ENCODE measurements at places on chromosomes 12 and 14.

GRCh38 chr14:85604714-85605113 lies 74.8 kb downstream of the FLRT2 start:
- no peak for DNase-seq

GRCh38 chr12:20272801-20273200 lies 95.5 kb upstream of the PDE3A start:
- DNase-seq = no peak

- DNase-seq = no peak
These were observed 11.5 kb downstream of the UBE2N start for GRCh38 chr12:93430280-93430679.

DNA sequence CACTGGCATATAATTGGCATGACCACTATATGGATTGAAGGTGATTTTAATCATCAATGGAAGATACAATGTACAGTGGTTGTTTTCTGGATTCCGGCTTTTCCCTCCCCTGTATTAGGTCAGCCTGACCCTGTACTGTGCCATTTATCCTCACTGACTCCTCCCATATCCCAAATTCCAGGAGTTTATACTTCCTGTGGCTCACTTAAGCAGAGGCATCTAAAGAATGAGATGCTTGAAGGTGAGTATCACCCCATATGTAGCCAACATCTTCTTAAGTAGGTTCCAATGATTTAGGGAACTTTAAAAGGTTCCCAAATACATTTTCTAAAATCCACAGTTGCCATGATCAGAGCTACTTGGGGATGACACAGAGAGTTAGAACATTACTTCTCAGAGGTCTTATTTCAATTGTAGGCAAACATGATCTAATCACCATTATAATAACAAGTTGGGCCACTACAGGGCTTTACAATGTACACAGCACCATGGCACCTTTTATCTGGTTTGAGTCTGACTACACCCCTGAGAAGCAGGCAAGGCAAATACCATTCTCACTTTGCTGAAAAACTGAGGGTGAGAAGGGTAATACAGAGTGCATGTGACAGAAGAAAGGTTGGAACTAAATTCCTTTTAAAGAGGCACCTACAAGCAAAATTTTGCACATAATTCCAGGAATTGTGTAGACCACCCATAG lies 212.3 kb upstream of the GARIN6 start:
- no peak for DNase-seq

- DNase-seq = no peak
These were observed 57.8 kb downstream of the RIMBP2 start for GRCh38 chr12:130658145-130658911.

GRCh38 chr12:121874071-121874470 lies 14.5 kb upstream of the PSMD9 start:
- DNase-seq = no peak

DNA sequence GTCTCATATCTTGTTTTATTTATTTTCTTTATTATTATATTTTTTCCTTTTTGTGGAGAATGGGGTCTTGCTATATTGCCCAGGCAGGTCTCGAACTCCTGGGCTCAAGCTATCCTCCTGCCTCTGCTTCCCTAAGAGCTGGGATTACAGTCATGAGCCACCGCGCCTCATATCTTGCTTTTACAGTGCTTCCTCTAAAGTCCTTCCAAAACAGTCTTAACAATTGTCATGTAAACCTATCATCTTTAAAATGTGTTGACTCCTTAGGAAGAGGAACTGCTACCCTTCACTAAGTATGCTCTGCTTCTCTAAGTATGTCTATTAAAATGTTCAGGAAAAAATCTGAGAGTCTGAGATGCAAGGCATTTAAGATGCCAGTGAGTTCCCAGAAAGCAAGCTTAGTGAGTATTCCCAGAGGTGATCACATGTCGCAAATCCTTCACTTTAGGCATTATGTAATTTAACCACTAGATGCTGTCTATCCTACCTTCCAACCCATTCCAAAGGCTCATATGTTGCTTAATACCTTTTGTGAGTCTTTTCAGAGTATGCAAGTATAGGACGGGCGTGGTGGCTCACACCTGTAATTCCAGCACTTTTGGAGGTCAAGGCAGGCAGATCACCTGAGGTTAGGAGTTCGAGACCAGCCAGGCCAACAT lies 19.7 kb upstream of the FOXJ2 start:
- DNase-seq = no peak

DNA sequence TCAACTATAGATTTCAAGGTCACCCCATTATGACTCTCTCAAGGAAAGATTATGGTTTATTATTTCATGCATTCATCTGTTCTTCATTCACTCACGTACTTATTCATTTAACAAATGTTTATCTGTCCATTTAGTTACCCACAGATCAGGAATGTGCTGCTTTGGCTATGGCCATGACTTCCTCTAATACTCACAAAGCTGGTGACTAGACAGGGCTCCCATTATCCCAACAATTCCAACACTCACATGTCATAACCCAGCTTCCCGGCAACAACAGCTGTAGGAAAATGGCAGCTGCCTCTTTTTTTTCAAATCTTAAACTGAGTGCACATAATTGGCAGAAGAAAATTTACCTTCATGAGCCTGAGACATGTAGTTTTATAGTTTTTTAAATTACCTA lies 190.8 kb upstream of the CCDC196 start:
- DNase-seq = no peak

GRCh38 chr14:54348001-54348611 lies 48.7 kb upstream of the CDKN3 start:
- peak; percentile 37 for DNase-seq

DNA sequence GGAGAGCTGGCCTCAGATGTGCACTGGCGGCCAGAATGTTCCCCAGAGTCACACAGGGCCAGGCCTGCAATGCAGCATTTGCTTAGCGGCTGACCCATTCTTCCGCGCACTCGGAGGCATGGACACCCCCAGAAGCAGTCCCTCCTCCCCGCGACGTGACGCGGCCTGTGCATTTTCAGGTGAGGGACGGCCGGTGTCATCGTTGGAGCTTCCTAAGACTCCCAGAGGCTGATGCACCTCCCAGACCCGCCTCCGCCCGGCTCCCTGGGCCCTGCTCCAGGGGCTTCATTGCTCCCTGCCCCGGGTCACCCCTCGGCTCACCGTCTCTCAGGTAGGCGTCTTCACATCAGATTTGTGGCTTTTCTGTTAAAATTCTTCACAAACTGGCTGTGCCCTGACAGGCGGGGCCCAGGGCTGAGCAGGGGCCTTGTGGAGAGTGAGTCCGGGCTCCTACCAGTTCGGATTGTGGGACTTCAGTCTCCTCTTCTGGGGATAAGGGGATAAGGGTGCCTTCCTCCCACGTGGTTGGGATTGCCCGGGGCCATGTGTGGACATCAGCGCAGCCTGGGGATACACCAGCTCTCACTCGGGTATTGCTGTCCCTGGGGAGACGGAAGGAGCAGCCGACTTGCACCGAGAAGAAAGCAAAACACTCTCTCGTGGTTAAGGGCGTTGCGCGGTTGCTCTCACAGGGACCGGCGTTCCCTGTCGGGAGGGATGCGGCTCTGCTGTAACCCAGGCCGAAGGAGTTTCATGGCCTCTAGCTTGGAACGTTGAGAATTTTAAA lies 249.1 kb downstream of the ADGRD1 start:
- no peak for DNase-seq

DNA sequence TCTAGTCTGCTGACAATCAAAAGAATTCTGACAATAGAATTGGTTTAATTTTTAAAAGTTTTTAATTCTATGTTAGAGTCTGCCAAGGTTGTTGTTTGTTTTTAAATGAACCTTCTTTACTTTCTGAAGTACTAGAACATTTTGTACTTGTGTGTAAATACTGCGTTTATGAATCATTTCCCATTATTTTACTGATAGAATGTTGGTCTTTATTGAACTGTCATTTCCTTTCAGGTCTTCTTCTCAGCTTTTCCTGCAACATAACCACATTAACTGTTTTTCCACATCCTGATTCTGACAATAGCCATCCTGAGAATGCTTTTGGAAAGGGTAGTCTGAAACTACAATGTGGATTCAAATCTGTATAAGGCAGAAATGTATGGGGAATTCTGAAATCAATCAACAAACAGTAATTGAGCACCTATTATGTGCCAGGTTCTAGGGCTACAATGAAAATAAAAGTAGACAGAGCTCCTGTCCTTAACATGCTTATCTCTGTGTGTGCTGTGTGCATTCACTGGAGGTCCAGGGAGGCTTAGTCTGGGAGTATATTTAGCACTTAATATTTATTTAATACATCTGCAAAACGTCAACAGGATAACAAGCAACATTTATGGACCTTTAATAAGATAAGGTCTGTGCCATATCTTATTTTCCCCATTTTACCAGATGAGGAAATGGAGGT lies 73.1 kb upstream of the SLC38A2 start:
- no peak for DNase-seq

- DNase-seq = no peak
These were observed 27.4 kb downstream of the PCNX1 start for GRCh38 chr14:70934502-70935134.

DNA sequence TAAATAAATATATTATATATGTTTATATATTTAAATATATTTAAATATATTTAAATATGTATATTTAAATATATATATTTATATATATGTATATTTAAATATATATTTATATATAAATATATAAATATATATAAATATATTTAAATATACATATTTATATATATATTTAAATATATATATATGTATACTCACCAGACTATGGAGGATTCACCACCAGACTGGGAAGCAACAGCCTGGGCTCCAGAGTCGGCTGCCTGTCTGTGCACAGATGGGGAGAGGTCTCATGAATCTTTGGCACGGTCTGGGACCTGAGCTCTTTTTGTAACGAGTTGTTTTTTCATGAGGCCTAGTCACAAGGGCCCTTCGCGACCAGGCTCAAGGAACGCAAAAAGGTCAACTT lies 21.3 kb downstream of the NOC4L start:
- no peak for DNase-seq

GRCh38 chr12:92908108-92908507 lies 21.0 kb downstream of the EEA1 start:
- DNase-seq = no peak

- DNase-seq = no peak
These were observed 31.2 kb downstream of the SLC15A5 start for GRCh38 chr12:16246264-16246663.

DNA sequence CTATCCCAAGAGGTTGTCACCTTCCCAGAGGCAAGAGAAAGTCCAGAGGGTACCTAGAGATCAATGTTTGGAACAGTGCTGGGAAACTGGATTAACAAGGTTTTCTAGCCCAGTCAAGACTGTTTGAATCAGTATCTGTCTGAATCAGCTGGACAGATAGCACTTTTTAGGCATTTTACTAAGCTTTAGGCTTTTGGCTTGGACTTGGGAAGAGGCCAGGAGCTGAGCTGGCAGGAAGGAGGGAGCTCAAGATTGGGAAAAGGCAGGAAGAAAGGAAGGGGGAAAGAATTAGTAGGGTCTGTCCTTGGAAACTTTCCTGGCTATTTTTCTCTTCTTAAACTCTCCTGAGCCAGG lies 8.3 kb downstream of the IKZF4 start:
- DNase-seq = no peak

DNA sequence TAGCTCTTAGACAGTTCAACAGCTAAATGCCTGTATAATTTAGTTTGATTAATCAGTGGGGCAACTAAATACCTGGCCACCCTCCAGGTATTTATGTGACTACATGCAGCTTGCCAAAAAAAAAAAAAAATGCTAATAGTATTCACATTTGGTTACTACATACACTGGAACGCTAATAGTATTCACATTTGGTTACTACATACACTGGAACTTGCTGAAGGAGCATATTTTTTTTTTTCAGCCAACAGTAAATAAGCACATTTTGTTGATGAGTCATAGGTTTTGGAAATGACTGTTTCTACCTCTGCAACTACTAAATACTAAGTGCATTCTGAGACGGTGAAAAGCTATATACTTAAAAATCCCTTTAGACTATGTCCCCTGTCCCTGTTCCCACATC lies 1172.3 kb downstream of the LRFN5 start:
- no peak for DNase-seq

GRCh38 chr12:116365606-116366455 lies 88.3 kb upstream of the MED13L start:
- no peak for DNase-seq

GRCh38 chr12:124588751-124589267 lies 21.4 kb upstream of the NCOR2 start:
- DNase-seq = no peak

GRCh38 chr14:106578481-106578880 lies 1052.1 kb downstream of the TMEM121 start:
- DNase-seq = no peak

DNA sequence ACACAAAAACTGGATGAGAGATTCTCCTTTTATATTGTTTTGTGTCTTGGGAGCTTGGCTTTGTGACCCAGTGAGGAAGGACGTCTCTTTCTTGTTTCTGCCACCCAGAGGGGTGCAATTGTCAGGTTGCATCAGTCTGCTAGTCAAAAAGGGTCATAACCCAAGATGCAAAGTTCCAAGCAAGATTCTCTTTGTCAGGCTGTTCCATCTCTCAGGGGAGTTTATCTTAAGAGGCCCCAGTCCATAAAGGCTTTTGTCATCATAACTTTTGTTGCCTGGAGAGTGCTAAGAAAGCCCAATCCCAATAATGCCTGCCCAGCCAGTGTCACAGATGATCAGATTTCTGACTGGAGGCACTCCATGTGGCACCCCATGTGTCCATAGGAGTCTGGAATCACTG lies 444.9 kb downstream of the TRHDE start:
- no peak for DNase-seq

DNA sequence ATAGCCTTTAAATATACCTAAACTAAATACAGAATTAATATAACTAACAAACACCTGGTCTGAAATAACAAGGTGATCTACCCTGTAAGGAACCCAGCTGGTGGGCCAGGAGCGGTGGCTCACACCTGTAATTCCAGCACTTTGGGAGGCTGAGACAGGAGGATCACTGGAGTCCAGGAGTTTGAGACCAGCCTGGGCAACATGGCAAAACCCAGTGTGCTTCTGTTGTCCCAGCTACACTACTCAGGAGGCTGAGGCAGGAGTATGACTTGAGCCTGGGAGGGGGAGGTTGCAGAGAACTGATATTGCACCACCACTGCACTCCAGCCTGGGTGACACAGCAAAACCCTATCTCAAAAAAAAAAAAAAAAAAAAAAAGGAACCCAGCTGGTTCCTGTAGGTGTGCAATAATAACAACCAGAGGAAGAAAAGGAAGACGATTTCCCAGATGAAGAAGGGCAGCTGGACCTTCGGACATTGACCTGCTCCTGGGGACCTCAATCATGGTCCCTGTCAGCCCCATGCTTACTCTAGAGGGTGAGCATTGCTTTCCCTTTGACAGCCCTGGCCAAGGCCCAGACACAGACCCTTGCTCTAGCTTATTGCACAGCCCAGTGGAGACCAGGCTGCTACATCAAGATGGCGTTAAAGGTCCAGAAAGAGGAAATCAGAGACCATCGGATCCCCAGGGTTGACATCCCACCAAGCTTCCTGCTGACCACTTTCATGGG lies 5.4 kb downstream of the FOS start:
- DNase-seq = no peak

All from stimulated activated CD4-positive, alpha-beta T cell treated with anti-CD3 and anti-CD28 coated beads, Interleukin-12 subunit alpha, Interleukin-12 subunit beta, amount 100 ng/mL, for 48 hours (primary cell).